Cerebellar nuclear complex (tissue), 1 donor: ENCODE measurements at places on chromosomes 16 and 17.

DNA sequence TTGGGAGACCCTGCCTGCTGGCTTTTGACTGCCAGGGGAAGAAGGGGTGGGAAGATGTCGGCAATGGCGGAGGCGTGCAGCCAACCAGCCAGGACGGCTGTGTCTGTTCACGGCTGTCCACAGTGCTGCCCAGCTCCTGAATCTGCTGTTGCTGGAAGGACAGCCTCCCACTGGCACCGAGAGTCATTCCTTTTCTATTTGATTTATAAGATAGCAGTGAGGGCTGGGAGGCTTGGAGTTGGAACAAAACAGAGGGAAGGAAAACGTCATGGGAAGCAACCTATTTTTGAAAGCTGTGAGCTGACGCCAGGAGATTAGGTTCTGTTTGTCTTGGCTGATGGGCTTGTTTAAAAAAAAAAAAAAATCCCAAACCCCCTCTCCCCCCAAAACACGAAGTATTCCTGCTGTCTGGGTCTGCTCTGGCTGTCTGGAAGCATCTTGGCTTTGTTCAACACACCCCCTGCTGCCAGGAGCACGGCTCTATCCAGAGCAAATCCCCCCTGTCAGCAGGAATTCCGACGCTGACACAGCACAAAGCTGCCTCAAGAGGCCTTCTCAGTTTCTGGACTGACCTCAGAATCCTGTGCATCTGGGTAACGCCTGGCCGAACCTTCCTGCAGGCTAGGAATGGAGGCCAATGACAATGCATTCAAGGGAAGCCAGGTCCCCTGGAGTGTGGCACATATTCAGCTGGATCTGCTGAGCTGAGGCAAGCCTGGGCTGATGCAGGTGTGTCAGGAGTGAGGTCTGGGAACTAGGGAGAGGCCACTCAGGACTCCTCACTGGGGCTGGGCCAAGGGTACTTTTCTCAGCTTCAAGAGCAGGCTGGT lies 41.0 kb upstream of the SREBF1 start:
- DNase-seq, result no peak

DNA sequence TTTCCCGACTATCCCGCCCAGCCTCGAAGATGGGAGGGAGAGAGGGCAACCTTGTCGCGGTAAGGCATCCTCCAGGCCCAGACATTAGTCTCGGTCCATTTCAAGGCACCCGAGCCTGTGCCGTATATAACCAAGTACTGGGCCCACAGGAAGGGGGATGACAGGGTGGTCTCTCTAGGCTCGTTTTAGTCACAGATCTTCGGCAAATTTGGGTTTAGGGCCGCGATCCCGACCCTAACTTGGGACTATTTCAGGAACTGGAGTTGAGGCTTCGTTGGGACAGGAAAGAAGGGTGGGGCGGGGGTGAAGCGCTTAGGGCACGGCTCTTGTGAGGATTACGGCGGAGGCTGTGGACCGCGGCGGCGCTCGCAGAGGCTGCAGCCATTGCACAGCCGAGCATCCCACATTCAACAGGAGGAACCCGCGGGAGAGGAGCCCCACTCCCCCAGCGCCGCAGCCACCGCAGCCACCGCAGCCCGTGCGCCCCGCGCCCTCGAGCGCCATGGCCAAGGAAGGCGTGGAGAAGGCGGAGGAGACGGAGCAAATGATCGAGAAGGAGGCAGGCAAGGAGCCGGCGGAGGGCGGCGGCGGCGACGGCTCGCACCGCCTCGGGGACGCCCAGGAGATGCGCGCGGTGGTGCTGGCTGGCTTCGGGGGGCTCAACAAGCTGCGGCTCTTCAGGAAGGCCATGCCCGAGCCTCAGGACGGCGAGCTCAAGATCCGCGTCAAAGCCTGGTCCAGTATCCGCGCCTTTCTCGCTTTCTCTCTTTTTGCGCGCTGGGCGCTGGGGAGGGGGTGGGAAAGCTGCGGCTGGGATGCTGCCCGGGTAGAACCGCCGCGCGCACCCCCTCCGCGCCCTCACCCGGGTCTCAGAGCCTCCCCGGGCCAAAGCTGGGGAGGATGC lies at the start of gene VAT1L:
TSS of gene VAT1L (plus strand) at position 384 of the 904 bp plus-strand sequence. CDS start at position 503, 119 bp downstream.
- peak; percentile 78 for DNase-seq

GRCh38 chr17:35236821-35237220 lies 6.1 kb upstream of the SLFN5 start:
- no peak for DNase-seq

DNA sequence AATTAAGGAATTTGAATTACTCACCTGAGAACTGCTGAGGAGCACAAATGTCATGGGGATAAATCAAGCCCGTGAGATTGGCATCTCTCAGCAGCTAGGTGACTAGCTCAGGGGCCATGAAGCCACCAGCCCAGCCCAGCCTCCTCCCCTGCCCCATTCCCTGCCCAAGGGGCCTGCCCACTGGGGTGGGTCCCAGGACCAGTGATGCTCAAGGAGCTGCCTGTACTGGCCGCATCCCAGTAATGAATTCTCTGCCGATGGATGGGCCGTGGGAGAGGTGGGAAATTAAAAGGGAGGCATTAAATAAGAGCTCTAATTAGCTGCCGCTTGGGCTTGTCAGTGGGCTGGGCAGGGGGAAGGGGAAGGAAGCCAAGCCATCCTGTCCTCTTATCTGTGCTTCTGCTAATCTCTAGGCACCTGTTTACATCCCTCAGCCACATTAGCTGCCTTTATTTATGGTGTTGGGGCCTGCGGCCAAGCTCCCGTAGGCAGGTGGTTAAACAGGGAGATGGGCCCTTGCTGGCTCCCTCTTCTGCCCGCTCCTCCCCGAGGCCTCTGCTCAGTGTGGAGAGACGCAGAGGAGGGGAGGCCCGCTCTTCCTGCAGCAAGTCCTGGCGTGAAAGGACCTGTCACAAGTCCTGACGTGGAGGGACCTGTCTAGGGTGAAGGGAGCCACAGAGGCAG lies 48.8 kb downstream of the PIPOX start:
- DNase-seq, result no peak

GRCh38 chr17:70906808-70907207 lies 737.5 kb downstream of the KCNJ2 start:
- no peak for DNase-seq

GRCh38 chr16:84072014-84072413 lies 29.4 kb upstream of the SLC38A8 start:
- no peak for DNase-seq

DNA sequence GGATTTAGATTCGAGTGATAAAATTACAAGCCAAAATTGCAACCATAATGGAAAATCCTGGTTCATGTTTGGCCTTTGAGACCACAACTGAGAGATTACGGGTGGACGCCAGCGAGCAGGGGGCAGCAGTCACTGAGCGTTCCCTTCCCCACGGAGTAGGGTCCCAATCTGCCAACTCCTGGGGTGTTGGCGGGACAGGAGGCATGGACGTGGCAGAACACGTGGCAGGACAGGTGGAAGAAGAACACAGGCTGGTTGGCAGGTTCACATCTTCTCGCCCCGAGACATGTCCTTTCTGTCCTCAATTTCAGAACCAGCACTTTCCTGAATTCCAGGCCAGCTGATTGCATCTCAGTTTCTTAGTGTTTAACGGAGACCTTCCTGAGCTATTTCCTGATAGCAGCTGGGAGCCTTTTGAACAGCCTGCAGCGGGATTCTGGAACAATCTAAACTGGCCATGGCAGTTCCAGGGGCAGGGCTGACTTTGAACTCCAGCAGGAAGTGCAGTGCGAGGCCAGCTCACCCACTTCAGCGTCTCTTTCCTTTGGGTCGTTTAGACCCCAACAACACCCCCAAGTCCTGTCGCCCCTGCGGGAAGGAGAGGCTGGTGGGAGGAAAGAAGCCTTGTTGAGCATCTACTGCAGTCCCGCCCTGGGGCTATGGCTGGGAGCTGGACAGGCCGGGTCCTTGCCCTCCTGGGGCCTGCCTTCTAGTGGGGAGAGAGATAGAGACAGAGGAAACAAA lies 159.1 kb upstream of the FOXF1 start:
- DNase-seq, result no peak

DNA sequence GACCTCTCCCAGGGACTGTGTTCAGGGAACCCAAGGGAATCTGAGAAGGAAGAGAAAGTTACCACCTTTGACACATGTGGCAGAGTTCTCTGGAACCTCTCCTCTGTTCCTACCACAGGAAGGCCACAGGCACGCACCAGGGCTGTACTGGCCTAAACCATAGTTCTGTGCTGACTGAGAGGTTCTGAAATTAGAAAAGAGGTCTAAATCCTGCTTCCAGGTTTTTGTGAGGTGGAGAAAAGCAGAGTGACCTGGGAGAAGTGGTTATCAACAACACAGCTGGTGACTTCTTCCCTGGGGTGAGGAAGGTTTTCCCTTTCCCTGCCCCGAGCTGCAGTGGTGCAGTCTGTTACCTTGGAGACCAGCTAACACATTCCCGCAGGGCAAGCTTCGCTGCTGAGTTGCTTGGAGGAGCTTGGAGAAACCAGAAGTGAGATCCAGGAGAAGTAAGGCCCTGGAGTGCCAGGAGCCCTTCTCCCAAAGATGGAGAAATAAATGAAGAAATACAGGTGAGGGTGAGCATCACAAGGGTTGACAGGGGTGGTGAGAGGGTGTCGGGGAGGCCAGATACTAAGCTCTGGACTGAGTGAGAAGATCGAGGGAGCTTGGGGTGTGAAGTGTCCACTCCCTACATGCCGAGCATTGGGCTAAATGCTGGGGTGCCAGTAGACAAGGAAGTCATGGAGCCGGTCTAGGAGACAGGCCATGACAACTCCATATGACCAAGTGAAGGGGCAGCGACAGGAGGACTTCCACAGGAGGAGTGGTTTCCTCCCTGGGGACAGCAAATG lies at the start of gene VWA3A:
TSS of gene VWA3A (plus strand) at position 399 of the 791 bp plus-strand sequence. CDS start at position 496, 97 bp downstream.
- DNase-seq, result no peak

DNA sequence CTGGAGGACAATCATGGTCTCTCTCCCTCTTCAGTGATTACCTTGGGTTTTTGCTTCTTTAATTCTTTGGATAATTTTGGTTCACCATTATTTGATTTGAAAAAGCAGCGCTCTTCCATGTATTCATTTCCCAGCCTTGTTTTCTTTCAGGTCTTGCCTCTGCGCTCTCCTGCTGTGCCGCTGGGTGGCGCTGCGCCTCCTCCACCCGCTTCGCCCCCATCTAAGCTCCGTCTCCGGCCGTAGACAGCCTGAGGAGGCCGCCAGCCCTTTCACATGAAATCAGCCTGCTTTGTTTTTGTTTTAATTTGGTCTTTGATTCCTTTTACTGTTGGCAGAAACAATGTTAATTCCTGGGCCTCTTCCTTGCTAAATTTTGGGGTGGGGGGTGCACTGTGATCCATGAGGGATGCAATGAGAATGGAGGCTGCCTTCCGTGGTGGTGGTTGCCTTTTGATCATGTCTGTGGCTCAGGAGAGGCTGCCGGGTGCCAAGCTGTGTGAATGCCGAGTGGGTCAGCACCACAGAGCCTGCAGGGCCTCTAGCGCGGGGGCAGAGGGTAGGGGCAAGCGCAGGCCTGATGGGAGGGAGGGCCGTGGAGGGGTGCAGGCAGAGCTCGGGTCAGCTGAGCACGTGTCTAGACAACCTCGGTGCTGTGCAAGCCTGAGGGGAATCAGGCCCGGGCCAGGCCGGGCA lies 64.1 kb downstream of the PLD6 start:
- peak; percentile 34 for DNase-seq

DNA sequence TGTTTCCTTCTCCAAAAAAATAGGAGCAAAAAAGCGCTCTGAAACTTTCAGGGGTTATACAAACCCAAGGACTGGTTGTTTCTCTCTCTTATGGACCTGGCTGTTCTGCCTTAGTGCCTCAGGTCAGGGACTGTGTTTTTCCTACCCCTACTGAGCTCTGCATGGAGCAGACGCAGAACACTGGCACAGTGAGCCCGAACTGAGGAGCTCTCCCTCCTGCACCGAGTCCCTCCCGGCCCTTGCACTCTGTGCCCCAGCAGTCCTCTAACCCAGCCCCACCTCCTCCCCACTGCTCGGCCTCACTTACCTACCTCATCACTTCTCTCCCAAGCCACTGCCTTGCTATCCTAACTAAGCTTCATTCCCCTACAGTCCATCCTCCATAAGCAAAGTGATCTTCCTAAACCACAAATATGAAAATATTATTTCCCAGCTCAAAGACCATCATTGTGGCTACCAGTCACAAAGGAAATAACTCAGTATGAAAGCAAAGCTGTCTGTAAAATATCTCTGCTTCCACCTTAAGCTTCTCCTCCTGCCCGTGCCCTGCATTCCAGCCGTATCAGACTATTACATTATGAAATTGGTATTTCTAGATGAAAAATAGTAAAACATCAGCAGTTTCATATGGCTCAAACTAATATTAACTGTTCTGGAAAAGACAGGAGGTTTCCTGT lies 13.6 kb downstream of the MEIOB start:
- DNase-seq, result no peak

DNA sequence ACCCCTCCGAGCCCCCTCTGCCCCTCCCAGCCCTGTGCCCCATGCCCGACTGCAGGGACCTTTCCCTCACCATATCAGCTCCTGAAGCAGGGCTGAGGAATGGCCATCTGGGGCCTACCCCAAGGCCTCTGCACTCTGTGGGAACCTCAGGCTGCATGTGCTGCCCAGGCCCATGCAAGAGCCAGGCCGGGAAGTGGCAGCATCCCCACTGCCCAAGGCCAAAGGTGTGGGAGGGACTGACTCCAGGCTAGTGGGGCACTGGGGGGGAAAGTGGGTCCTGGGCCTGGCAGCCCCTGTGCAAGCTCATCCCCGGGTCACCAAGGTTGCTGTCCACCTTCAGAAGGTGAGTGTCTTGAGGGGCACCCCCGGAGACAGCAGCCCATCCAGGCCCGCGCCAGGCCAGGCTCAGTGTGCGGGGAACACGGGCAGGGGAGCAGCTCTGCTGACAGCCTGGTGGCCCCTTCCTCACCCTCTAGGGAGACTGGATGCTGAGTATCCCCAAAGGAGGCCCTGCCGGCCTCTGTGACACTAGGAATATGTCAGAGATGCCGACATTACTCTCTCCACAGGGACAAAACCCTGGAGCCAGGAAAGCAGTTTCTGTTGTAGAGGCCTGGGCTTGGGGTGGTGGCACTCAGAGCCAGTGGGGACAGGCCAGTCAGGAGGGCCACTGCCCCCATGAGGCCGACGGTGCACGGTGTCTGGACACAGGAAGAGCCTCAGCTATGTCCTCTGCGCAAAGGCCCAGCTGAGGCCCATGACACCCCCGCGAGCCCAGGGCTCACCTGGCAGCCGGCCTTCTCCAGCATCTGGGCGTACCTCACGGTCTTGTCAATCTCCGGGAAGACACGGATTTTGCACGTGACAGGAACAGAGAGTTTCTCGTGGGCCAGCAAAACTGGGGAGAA lies 3.3 kb downstream of the DUS1L start:
- DNase-seq, result no peak
